ENCODE measurements at places on chromosomes 1 and 21.

- no peak for DNase-seq
These were observed 76.7 kb upstream of the CASZ1 start for GRCh38 chr1:10873189-10873588.

DNA sequence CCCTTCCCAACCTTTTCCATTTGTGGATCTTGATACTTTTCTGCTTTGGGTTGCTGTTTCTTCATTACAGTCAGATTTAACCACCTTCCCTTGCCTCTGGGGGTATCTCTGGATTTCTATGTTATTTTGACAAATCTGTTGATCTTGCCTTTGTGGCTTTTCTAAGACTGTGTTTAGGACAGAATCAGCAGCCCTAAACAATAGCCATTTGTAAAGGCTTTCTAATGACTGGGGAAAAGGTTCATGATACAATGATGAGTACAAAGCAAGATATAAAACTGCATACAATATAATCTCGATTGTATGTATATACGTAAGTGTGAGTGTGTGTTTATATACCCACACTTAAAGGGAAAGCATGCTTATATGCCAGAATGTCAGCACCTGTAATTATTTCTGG, 27.8 kb downstream of the FAM20B start:
- DNase-seq, result no peak

DNA sequence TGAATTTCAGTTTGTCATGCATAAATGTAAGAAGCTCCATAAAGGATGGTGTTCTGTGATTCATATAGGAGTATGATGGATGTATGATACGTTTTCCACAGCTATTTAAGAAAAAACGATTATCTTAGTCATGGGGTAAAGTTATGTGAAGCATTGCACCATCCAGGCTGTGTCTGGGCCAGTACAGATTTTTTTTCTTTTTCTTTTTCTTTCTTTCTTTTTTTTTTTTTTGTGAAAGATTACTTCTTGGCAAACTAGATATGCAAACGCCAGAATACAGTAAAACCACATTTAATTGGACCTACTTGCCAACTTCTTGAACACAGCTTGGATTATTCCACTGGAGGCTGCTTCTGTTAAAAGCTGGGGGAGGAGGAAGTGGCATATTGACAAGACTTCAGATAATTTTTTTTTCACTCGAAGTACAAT, 14.9 kb downstream of the ZBTB18 start:
- no peak for DNase-seq

GRCh38 chr1:170306948-170307347, 161.2 kb downstream of the NTMT2 start:
- no peak for DNase-seq

GRCh38 chr1:186679924-186680244, 339 bp downstream of the PTGS2 start:
- DNase-seq, result no peak

GRCh38 chr1:82323144-82323841, 522.6 kb downstream of the ADGRL2 start:
- DNase-seq, result no peak

DNA sequence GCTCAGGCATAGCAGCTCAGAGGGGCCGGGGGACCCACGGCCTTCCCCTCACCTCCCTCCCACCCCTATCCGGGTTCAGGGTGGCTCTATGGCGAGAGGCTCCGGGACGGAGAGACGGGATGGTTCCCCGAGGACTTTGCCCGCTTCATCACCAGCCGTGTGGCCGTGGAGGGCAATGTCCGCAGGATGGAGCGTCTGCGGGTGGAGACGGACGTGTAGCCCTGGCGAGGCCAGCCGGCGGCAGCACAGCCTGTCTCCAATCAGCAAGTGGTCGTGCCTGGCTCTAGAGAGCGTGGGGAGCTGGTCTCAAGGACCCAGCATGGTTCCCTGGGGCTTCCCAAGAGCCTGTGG, 25.9 kb downstream of the ARHGEF16 start:
- no peak for DNase-seq

DNA sequence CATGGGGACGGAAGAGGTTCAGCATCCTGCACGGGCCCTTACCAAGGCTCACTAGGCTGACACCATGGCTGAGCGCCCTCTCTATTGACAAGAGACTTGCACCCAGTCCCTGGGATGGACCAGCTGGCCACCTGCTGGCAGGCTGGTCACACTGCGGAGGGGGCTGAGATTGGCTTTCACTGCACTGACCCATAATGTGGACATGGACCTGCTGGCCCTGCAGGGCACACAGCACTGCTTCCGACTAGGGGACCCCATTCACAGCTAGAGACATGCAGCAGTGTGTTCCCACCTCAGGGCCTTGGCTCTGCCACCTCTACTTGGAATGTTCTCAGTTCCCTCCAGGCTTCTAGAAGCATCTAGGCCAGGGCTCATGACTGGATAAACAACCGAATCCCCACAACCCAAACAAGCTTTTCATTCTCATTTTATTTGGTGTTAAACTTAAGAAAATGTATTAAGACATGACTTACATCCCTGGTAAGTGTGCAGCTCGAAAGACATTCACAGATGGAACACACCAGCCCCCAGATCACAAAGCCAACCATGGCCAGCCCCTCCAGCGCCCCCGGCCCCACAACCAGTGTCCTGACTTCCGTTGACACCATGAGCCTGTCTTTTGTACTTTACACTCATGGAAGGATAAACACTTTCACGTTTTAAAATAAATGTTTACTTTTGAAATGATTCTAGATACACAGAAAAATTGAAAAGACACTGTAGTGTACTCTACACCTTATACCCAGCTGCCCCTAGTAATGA, 9.3 kb upstream of the SRARP start:
- DNase-seq, result peak; percentile 37

DNA sequence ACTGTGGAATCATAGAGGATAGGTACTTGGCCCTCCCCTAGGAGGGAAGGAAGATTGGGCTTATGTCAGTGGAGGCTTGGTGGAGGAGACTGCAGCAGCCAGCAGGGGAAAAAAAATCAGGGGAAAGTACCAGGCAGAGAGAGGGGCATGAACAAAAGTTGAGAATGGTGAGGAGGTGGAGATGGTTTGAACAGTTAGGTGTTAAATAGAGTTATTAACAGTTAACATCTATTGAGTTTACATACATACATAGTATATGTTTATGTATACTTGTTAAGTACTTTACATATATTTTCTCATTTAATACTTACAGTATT, 136.5 kb upstream of the HNRNPU start:
- DNase-seq, result no peak

GRCh38 chr1:151924691-151925587, 15.6 kb upstream of the THEM4 start:
- no peak for DNase-seq

GRCh38 chr1:157575744-157576143, 22.1 kb downstream of the FCRL4 start:
- DNase-seq, result no peak

DNA sequence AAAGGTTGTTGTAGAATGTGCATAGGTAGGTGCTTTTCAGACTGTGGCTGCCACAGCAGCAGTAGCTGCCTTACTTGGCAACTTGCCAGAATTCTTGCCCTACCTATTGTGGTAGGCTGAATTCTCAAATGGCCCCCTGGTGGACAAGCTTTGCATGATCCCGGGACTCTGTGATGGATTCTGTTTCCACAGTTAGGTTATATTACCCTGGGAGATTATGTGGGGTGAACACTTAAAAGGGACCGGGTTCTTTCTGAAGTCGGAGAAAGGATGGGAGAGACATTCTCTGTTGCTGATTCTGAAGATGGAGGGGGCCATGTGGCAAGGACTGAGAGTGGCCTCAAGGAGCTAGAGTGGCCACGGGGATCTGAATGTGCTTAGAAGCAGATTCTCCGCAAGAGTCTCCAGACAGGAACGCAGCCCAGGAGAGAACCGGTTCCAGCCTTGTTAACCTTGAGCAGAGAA, 32.1 kb upstream of the KCNE1 start:
- peak; percentile 39 for DNase-seq

GRCh38 chr1:67748630-67749029, 63.6 kb downstream of the GADD45A start:
- DNase-seq, result no peak

GRCh38 chr1:234722904-234723720, 113.1 kb upstream of the IRF2BP2 start:
- DNase-seq, result peak; percentile 58

DNA sequence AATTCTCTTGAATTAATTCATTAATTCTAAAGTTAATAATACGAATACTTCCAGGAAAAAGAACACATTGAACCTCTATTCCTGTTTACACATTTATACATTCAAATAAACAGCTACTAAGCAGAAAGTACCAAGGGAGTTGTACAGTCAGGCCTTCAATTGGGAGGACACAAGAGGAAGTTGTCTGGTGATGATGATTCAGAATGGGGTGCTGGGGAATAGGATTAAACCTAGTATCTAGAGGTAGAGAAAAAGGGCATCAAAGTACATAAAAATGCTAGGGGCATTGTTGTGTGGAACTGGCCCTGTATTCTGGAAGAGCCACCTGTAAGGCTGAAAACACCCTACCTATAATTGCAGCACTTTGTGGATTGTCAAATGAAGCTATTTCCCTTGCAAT, 71.7 kb upstream of the MROH9 start:
- no peak for DNase-seq

- no peak for DNase-seq
These were observed 36.1 kb downstream of the EIF2D start for GRCh38 chr1:206575894-206576737.

DNA sequence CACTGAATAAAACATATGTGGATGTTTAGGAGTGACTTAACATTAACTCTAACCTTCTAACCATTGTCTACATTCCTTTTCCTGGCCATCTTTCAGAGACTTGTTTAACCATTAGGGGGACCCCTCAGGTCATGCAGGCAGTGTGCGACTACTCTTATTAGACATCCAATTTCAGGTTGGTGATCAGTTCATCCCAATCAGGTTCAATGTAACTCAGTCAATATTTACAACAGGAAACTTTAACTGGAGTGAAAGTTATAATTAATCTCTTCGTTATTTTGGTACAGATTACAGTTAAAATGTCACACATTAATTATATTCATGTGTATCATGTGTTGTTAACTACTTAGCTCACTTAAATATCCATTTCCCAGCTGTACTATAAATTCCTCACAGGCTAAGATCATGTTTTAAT, 68.8 kb upstream of the RGS1 start:
- DNase-seq, result no peak

GRCh38 chr1:179742291-179742690, 800 bp upstream of the FAM163A start:
- no peak for DNase-seq

GRCh38 chr1:43648221-43648847, 1.6 kb upstream of the KDM4A start:
- DNase-seq, result no peak

DNA sequence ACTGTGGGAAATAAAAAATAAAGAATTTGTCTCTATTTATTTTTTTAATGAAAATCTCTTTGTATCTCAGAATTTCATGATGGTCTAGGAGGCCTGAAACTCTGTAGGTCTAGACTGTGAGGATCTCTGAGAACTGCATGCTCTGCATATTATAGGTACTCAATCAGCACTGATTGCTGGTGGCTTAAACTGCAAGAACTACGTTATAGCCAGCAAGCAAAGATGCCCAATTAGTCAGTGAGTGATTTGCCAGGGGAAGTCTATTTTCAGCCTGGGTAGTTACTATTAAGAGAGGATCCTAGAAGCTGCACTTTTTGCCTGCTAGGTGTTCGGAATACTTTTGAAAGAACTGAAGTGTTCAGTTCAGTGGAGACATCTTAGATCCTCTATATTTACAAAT, 87.4 kb downstream of the GPR52 start:
- no peak for DNase-seq

DNA sequence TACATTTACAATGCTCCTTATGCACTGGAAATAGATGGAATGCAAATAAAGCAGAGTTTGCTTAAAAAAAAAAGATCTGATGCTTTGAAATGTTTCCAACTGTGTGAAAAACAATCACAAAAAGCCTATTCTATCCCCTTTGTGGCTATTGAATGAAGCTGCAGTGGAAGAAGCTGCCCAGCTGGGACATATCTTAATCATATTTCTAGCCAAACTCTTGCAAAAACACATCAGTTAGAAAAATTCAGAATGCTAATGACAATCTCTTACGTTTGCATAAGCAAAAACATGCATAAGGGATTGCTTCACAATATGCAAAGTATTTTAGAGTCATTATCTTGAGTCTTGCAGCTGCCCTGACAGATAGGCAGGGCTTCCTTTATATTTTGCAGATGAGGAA, 526.4 kb upstream of the USP24 start:
- no peak for DNase-seq

Data from stimulated activated CD4-positive, alpha-beta T cell treated with anti-CD3 and anti-CD28 coated beads, Interleukin-4, amount 100 ng/mL, for 48 hours (primary cell).